ENCODE measurements at places on chromosomes 11 and 22.

DNA sequence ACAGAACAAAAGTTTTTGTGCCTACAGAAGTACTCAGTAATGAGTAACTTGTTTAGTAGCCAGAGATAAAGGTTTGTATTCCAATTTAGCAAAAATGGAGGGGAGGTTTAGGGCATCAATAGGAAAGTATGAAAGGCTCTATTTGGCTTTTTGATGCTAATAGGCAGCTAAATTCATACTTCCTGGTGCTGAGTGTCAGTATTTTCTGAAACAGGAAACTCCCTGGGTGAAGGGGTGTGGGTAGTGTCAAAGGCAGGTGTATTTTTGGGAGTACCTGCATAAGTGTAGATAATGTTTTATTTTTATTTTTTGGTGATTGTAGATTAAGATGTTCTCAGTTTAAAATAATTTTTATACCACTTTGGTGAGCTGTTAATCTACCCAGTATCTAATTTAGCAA lies 29.3 kb upstream of the MMP7 start:
- no peak for DNase-seq

DNA sequence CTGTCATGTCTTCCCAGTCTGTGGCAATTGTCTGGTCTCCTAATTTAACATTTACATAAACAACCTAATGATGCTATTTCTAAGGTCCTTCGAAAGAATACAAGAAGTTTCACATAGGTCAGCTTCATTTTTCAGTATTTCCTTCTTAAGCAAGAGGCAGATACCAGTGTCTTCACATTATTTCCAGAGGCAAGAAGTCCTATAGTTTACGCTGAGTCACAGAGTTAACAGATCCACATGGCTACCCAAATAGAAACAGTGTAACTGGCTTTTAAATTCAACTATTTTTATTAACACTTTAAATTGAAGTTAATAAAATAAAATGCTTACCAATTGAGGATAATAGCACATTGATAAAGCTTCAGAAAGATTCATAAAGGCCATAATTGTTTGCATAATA lies 10.9 kb downstream of the PRRG4 start:
- no peak for DNase-seq

DNA sequence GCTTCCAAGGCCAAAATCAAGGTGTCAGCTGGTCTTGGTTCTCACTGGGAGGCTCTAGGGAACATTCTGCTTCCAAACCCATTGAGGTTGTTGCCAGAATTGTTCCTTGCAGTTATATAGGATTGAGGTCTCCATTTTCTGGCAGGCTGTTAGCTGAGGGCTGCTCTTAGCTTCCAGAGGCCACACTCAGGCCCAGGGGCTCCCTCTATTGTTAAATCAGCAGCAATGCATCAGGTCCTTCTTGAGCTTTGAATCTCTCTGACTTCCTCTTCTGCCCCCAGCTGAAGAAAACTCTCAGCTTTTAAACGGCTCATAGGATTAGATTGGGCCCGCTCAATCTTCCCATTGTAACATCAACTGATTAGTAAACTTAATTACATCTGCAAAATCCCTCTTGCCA lies 39.3 kb upstream of the BSX start:
- DNase-seq, result peak; percentile 78

DNA sequence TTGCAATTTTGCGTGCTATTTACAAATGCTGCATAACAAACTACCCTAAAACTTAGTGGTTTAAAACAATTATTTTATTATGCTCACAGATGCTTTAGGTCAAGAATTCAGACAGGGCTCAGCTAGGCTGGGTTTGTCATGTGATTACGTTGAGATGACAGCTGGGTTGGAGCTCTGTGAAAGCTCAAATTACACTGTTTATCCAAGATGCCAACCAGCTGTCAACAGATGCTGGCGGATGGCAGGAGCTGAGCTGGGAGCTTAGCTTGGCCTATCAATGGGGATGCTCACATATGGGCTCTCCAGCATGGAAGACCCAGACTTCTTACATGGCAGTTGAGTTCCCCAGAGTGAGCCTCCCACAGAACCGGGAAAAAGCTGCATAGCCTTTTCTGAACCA lies 62.7 kb downstream of the STK33 start:
- DNase-seq, result no peak

- DNase-seq, result peak; percentile 6
These were observed 3.6 kb upstream of the MRGPRG start for GRCh38 chr11:3222003-3222855.

DNA sequence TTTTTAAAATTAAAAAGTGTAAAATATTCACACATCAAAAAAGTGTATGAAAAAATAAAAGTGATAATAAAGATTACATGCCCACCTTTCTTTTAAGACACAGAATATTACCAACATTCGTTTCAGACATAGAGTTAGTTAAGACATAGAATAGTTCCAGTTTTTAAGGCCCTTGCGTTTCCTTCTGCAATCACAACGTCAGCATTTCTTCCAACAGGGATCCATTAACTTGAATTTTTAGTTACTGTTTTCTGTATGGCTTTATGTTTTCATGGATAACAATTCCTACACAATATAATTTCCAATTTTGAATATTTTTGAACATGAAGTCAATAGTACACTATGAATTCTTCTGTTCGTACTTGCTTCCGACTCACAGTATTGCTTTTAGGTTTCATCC lies 170.8 kb upstream of the C11orf87 start:
- no peak for DNase-seq

GRCh38 chr11:3738241-3738640 lies 59.1 kb downstream of the NUP98 start:
- no peak for DNase-seq

DNA sequence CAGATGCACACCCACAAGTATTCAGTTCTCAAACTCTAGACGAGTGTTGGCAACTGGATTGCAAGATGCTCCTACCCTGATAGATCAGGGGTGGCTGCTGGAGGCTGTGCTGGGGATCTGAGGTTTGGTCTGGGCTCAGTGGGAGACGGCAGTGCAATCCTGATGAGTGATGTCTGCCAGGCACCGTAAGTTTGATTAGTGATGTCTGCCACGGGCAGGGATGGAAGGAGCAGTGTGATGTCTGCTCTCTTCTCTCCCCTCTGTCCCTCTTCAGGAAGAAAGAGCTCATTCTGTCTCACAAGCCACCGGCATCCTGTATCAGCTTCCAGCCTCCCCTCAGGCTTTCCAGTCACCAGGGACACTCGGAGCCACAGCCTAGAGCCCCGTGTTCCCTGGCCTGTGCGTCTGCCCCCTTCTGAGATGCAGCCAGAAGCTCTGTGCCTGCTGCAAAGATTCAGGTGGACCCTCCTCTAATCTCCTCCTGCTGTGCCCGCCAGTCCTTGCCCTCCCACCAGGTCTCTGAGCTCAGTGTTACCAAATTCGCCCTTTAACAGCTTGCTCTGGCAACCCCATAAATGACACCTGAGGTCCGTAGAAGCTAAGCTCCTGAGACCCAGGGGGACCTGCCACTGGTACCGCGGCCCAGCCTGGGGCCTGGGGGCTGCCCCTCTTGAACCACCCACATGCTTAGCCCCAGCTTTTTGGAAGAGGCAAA lies 19.9 kb downstream of the TP53I11 start:
- DNase-seq, result no peak
